CD8-positive, alpha-beta memory T cell (primary cell): ENCODE measurements at places on chromosomes 6 and 20. TPM values are rescaled to one million over a fixed set of nuclear protein-coding genes. Genes with fewer than 3 reads are reported as not detected.

SLC22A7 gene
- polyA plus RNA-seq, result not detected

SAMD5 gene
- not detected for polyA plus RNA-seq

PRPH2 gene
- polyA plus RNA-seq, result 0.07 TPM

GPR31 gene
- not detected for polyA plus RNA-seq

CCM2L gene
- polyA plus RNA-seq, result not detected

RSPO3 gene
- not detected for polyA plus RNA-seq

TTBK1 gene
- not detected for polyA plus RNA-seq

BPIFB4 gene
- polyA plus RNA-seq, result not detected

DNA sequence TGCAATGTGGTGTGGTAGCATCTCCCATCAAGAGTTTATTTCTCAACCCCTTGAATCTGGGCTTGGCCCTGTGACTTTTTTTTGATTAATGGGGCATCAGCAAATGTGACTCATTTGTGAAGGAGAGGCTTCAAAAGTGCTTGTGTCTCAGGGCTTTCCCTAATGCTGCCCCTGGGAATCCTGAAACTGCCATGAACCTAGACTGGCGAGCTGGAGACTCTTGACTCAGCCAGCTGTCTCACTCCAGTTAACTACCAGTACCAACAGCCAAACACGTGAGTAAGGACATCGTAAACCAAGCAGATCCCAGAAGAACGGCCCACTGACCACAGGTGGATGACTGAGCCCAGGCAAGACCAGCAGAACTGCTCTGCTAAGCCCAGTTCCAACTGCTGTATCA, 72.8 kb upstream of the ADTRP start:
- H3K27me3 ChIP-seq, result no peaks in the 10 kb centered on the region
- no peak for DNase-seq
- H3K4me1 ChIP-seq, result no peaks in the 10 kb centered on the region
- H3K27ac ChIP-seq, result no peak overlapping the region
- H3K4me3 ChIP-seq, result no peak overlapping the region

GRCh38 chr6:14664112-14664601, 546.6 kb downstream of the CD83 start:
- H3K27me3 ChIP-seq, result no peaks in the 10 kb centered on the region
- no peak overlapping the region for H3K4me3 ChIP-seq
- H3K36me3 ChIP-seq, result no peaks in the 10 kb centered on the region
- H3K27ac ChIP-seq, result no peak overlapping the region

GRCh38 chr20:44370639-44371218, 15.2 kb downstream of the HNF4A start:
- no peak overlapping the region for H3K4me3 ChIP-seq
- no peak for DNase-seq
- no peak overlapping the region for H3K27ac ChIP-seq
- H3K27me3 ChIP-seq, result no peaks in the 10 kb centered on the region
- no peaks in the 10 kb centered on the region for H3K36me3 ChIP-seq

DNA sequence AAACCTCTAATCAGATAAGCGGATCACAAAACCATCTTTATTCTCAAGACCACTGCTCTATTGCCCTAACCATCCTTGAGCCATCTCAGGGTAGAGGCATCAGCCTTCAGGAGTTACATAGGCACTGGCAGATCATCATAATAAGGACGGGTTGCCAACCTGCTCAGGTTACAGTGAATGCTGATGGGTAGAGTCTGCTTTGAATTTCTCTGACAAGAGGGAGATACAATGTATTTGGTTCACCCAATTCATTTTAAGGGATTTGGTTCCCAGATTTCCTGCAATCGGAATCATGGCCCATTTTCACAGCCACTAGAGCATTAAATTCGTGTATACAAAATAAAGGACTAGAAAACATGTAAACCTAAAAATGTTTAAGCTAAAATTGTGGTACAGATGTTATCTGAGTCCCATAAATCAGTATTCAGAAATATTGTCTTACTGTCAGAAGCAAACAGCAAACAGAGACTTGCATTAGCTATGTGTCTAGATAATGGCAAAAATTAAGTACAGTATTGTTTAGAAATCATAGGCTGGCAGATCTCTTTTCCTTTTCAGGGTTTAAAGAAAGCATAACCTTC, 41.9 kb upstream of the TMEM170B start:
- H3K4me1 ChIP-seq, result no peaks in the 10 kb centered on the region
- H3K27me3 ChIP-seq, result no peaks in the 10 kb centered on the region
- no peak for DNase-seq
- no peak overlapping the region for H3K27ac ChIP-seq
- H3K4me3 ChIP-seq, result no peak overlapping the region

DNA sequence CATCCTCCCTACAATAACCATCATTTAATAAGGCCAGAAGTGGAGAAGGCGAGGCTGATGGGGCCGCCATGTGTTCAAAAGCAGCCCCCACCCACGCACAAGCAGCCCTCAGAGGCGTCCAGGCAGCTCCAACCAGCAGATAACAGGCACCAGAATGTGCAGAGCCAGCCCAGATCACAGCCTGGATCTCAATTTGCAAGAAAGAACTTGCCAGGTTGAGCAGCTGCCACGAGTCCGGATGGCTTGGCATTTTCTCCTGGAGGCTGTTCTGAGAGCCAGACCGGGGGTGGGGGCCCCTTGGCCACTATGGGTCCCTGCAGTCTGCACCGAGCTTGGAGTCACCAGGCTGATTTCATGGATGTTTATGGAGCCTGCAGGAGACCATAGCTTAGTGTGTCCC, 338.1 kb downstream of the PREX1 start:
- H3K4me1 ChIP-seq, result no peaks in the 10 kb centered on the region
- no peak overlapping the region for H3K27ac ChIP-seq
- DNase-seq, result no peak
- no peaks in the 10 kb centered on the region for H3K27me3 ChIP-seq

DNA sequence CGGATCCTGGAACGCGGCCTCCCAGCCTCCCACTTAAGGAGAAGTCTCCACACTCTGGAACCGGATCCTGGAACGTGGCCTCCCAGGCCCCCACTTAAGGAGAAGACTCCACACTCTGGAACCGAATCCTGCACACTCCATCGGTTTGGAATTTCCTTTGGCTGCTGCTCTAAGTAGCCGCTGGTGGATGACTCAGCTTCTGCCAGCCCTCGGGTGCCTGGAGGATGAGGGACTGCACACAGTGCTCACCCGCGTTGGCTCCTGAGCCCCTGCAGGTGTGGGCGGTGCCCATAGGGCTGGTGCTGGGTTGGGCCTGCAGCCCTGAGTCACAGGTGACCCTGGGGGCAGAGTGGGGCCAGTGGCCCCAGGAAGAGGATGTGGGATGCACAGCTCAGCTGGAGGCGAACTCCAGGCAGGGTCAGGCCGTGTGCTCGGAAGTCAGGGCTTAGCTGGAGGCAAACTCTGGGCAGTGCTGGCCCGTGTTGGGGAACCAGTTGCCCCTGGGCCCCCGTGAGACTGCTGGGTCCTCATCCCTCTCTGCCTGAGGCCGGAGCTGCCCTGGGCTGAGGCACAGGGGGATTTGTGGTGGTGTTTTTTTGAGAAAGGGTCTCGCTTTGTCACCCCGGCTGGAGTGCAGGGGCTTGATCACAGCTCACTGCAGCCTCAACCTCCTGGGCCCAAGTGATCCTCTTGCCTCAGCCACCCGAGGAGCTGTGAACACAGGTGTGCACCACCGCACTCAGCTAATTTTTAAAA, 13.9 kb upstream of the TNFRSF6B start:
- no peak overlapping the region for H3K4me3 ChIP-seq
- H3K27me3 ChIP-seq, result no peaks in the 10 kb centered on the region
- H3K36me3 ChIP-seq, result no peaks in the 10 kb centered on the region
- peaks cover 15% of the 10 kb centered on the region for H3K4me1 ChIP-seq
- no peak overlapping the region for H3K27ac ChIP-seq

- H3K27ac ChIP-seq, result no peak overlapping the region
- no peak overlapping the region for H3K4me3 ChIP-seq
- no peaks in the 10 kb centered on the region for H3K4me1 ChIP-seq
- H3K36me3 ChIP-seq, result no peaks in the 10 kb centered on the region
Observed at GRCh38 chr20:50595988-50596693, 86.0 kb downstream of the PTPN1 start.

DNA sequence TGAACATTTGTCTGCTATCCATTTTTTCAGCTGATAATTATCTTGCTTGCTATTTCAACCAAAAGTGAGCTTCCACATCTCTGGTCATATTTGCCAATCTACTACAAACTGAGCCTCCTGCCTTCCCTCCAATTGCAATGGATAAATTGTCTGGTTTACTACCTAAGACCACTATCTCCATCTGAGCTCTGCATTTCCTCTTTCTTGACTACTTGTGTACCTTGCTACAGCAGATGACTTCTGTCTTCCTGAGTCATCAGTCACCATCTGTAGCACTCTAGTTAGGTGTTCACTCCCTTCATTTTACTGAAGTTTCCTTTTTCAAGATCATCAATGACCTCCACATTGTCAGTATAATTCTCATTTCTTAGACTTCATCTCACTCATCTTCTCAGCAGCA, 33.5 kb upstream of the PHIP start:
- no peak overlapping the region for H3K27ac ChIP-seq
- no peak overlapping the region for H3K4me3 ChIP-seq
- DNase-seq, result no peak
- H3K36me3 ChIP-seq, result no peaks in the 10 kb centered on the region

DNA sequence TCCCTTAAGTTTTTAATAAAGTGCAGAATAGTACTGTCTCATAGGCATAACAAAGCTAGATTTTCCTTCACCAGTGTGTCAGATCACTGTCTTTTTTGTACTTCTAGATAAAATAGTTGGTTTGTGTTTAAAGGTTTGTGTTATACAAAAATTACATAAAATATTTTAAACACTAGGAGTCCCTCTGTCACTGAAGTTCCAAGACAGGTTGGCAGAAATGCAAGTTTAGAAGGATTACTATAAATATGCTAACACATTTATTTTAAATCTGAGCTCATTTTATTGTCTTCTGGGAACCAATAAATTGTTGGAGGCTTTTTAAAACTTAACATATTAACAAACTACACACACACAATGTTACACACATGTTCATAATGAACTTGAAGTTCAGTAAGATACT, 30.8 kb upstream of the RUNX2 start:
- no peak overlapping the region for H3K4me3 ChIP-seq
- H3K36me3 ChIP-seq, result no peaks in the 10 kb centered on the region
- H3K4me1 ChIP-seq, result peaks cover 15% of the 10 kb centered on the region
- H3K27ac ChIP-seq, result no peak overlapping the region
- DNase-seq, result no peak

GRCh38 chr6:44725070-44725469, 337.6 kb downstream of the CDC5L start:
- no peaks in the 10 kb centered on the region for H3K27me3 ChIP-seq
- H3K4me1 ChIP-seq, result no peaks in the 10 kb centered on the region
- H3K4me3 ChIP-seq, result no peak overlapping the region
- no peak for DNase-seq
- H3K36me3 ChIP-seq, result no peaks in the 10 kb centered on the region
- H3K27ac ChIP-seq, result no peak overlapping the region

DNA sequence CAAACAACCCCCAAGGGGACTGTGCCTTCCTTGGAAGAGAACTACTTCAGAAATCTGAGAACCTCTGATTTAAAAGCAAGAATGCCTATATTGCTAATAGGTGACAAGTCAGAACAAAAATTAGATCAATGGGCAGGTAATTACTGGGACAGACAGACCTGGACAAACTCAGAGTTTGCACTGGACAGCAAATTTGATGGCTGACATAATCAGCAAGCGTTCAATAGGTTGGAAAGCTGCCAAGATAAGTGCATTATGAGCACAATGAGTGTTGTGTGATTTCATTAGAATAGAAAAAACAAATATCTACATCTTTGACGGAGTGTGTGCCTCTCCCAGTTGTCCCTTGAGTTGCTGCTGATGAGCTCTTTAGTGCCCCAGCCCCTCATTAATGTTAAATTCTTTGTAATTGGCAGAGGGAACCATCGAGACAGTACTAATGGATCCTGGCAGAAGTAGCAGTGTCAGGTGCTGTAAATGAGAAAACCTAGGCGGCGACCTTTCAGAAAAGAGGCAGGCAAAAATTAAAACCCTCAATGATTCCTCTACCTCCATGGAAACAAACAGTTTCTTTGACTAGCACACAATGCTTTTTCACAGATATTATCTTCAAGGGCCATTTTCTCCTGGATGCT, 116.5 kb upstream of the COL21A1 start:
- no peak for DNase-seq
- H3K27ac ChIP-seq, result no peak overlapping the region
- H3K4me1 ChIP-seq, result no peaks in the 10 kb centered on the region
- H3K36me3 ChIP-seq, result no peaks in the 10 kb centered on the region
- H3K4me3 ChIP-seq, result no peak overlapping the region
- H3K27me3 ChIP-seq, result no peaks in the 10 kb centered on the region
